ENCODE measurements at places on chromosomes 7 and 10. TPM values are rescaled to one million over a fixed set of nuclear protein-coding genes. Genes with fewer than 3 reads are reported as not detected.

Gene EBLN1
- not detected for polyA plus RNA-seq

Gene HOGA1
- 0.57 TPM for polyA plus RNA-seq

Gene AGMO
- 0.22 TPM for polyA plus RNA-seq

DNA sequence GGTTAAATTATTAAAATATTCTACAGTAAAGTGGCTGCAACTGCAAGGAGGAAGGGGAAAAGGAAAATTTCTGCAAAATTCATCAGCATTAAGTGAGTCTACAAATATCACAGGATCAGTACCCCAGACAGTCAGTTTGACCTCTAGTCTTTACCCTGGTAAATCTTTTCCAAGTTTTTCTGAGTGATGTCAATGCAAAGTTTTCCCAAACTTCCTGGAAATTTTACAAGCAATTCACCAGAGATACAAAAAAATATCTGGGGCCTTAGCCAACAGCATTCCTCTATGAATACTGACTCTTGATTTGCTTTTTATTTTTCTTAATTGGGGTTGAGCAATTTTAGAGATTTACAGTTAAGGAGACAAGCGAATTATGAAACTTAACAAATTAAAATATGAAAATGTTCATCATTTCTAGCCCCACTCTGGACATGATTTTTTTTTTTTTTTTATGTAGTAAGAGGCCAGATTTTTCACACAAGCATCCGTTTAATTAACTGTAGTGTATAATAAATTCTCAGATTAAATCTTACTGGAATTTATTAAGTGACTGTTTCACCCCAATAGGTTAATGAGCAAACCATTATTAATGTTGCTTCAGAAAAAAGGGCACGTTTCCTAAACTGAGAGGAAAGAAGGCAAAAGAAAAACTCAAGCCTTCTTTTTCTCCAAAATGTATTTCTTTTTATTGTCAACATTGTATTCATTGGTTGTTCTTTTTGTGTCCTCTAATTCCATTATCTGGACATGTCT, 539.5 kb upstream of the FZD8 start:
- H3K4me3 ChIP-seq: no peak overlapping the region
- no peaks in the 10 kb centered on the region for H3K4me1 ChIP-seq
- DNase-seq: no peak
- no peak overlapping the region for H3K27ac ChIP-seq
- no peaks in the 10 kb centered on the region for H3K27me3 ChIP-seq

DNA sequence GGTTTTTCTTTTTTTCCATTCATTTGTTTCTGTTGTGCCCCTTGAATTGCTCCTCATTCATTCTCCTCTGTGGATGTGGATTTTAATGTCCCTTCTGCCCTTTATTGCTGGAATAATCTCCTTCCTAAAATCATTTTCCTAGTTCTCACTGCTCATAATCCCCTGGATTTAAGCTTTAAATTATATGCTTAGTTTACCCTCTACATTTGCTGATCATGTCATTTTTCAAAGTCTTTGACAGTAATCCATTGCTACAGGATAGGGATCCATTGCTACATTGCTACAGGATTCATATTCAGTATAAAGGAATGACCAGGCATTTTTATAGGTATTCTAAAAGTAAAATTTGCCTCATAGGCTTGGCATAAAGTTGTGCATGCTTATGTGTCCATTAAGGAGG, 14.3 kb downstream of the ADAM22 start:
- H3K27ac ChIP-seq: no peak overlapping the region
- no peaks in the 10 kb centered on the region for H3K36me3 ChIP-seq
- no peak overlapping the region for H3K4me3 ChIP-seq
- no peak for DNase-seq
